ENCODE measurements at places on chromosomes 2 and 18.

DNA sequence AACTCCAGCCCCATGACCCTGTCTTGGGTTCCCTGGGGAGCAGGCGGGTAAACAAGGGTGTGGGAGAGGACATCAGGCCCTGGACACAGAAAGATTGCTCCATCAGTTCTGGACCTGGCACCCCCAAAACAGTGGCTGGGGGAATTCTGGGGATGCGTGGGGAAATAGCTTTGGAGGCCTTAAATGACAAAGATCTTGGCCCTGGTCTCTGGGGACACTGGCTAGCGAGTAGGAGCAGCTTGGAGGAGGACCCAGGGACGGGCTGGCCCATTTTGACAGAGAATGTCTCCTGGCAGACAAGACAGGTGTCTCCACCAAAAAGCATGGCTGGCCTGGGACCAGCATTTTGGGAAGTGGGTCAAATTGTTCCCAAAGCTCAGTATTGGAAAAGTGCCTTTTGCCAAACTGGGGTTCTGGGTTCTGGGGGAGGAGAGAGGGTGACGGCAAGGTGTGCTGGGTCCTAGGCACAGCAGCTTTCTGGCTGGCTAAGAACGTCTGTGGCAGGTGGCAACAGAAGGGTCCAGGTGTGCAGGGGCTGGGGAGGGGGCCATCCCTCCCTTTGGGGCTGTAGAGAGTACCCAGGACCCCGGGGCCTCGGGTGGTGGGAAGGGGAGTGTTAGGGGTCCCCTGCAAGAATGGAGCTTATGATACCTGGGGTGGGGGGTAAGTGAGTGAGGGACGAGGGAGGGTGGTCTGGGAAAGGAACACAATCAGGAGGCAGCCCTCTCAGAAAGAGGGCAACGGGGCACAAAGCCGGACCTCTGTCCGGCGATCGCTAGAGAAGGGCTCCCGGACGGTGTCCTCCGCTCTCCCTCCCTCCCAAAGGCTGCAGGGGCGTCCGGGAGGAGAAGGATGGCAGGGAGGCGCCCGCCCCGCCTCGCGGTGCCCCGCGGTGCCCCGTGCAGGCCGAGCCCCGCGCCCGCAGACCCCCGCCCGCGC lies 556 bp downstream of the CYRIA start:
- no peak for DNase-seq

DNA sequence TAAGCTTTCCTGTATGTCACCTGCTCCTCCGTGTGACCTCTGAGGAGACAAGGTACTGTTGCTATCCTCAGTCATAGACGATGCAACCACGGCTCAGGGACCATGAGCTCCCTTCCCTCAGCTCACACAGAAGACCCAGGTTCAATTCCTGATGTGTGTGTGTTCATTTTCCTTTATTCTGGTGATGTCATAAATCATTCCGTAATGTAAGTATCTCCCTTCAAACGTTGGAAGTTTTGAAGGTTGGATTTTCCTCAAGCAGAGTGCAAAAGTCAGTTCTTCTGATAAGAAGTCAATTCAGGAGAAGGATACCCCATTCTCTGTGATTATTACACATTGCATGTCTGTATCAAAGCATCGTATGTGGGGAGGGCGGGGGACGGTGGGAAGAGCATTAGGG lies 118.9 kb upstream of the FAM136A start:
- no peak for DNase-seq

GRCh38 chr2:180675170-180675569 lies 305.2 kb upstream of the UBE2E3 start:
- no peak for DNase-seq

DNA sequence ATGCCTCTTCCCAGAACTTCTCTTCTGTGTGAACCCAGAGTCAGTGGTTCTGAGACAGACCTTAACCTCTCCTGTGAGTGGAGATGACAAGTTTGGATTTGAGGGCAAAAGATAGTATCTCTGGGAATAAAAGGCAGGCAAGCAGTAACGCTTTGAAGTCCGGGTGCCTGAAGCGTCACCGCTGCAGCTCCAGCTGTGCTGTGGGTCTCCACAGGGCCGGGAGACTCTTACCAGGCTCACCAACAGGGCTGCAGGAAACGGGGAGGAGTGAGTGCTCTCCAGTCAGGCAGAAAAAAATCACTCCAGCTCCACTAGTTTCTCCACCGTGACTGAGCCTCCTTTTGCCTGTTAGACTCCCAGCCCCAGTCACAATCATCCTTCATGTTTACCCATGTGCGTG lies 79.7 kb upstream of the MAP4K4 start:
- no peak for DNase-seq

DNA sequence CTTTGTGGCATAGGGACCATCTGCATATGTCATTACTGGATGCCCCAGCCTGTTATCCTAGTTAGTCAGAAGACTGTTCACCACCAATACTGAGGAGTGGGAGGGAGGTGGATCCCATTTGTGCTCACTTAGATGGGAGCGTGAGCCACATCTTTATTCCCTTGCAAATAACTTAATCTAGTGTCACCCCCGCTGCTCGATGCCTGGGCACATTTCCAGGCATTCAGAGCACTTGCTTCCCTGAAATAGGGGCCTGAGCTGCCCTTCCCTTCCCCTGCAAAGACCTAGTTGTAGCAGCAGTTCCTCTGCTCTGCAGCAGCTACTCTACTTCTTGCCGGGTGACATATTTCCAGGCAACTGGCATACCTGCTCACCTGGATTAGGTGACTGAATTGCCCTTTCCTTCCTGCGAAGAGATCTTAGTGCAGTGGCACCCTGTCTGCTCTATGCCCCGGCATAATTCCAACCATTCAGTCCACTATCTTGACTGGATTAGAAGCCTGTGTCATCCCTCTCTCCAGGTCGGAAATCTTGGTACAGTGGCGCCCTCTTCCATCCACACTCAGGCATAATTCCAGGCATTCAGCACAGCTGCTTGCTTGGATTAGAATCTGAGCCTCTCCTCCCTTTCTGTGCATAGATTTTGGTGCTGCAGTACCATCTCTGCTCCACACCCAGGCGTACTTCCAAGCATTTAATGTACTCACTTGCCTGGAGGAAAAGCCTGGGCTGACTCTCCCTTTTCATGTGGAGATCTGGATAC lies 1389.1 kb upstream of the TMEFF2 start:
- DNase-seq: no peak

- DNase-seq: no peak
Measured at GRCh38 chr18:75066936-75067335, 142.0 kb downstream of the PTGR3 start.

GRCh38 chr2:177667626-177668025 lies 275.1 kb downstream of the AGPS start:
- DNase-seq: no peak

DNA sequence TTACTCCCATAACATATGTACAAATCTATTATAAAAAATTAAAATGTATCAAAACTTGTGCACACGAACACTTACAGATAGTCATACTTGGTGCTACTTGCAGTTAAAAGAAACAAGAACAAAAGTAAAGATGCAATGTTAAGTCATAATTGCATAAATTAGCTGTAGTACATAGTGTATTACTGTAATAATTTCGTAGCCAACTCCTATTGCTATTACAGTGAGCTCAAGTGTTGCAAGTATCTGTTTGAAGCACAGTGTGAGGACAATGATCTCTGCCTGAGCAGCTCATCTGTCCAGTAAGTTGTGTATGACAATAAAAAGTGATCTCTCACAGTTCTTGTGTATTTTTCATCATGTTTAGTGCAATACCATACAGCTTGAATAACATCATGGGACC lies 7.5 kb upstream of the SERPINB13 start:
- no peak for DNase-seq

DNA sequence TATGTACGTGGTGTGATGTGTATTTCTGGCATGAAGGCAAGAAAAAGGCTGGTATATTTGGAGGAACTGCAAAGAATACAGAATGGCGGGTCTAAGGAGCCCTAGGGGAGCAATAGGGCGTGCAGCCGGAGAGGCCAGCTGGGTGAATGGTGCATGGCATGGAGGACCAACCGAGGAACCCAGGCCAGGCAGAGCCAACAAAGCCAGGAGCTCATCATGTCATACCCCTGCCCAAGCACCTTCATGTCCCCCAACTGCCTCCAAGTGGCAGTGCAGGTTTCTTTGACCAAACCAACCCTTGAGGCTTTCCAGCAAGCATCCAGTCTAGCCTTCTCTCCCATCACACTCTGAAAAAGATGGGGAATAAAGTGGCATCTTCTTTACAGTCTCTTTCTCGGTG lies 8.9 kb upstream of the KCNK3 start:
- DNase-seq: no peak

- no peak for DNase-seq
Measured at GRCh38 chr2:55073000-55073983, 23.0 kb upstream of the RTN4 start.

DNA sequence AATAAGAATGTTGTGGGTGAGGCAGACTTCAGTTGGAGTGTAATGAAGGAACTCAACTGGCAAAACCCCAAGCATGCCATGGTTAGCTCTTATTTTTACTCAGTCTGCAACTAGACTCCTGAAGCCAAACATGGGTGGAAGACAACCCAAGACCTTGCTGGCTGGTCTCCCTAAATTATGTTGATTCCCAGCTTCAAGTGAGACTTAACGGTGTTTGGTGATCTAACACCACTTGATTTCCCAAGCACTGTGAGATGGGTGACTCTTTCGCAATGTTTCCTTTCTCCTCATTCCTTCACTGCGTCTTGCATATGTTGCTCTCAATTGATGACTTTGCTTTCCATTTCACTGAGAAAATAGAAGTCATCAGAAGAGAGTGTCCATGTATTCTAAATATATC lies 693.1 kb downstream of the DCC start:
- DNase-seq: no peak

DNA sequence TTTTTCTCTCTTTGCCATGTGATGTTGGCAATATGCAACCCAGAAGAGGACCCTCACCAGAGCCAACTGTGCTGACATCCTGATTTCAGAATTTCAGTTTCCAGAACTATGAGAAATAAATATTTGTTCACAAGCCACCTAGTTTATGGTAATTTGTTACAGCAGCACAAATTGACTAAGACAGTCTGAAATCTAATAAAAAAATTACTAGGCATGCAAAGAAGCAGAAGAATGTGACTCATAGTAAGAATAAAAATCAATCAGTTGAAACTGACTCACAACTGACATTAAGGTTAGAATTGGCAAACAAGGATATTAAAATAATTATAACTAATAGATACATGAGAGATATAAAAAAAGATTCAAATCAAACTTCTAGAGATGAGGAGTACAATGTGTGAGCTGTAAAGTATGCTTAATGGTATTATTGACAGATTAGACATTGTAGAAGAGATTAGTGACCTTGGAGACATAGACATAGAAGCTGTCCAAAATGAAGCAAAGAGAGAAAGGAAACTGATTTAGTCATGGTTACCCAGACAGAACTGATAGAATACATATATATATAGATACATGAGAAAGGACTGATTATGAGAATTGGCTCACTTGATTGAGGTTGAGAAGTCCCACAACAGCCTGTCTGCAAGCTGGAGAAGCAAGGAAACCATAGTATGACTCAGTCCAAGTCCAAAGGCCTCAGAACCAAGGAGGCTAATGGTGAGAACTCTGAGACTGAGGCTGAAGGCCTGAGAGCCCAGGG lies 27.8 kb upstream of the TTC39C start:
- no peak for DNase-seq

DNA sequence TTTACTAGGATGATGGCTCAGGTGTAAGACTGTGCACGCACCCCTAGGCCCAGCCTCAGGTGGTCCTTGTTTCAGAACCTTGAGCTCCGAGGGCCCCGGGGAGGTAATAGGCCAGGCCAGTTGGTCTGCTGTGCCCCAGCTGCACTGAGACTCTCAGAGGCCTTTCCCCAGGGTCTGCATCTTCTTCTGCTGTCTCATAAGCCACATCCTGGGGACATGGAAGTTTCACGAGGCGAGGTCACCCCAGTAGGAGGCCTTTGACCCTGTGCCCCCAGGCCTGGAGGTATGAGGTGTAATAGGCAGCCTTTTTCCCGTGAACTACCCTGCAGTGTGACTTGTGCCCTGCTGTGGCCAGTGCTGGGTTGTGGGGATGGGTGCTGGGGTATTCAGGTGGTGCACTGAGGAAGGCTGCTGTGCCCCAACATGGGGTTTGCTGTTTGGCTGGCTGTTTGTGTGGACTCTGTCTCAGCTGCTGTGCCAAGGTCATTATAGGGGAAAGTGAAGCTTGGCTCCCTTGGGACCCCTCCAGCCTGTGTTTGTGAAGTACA lies 6.9 kb downstream of the OXER1 start:
- DNase-seq: no peak

DNA sequence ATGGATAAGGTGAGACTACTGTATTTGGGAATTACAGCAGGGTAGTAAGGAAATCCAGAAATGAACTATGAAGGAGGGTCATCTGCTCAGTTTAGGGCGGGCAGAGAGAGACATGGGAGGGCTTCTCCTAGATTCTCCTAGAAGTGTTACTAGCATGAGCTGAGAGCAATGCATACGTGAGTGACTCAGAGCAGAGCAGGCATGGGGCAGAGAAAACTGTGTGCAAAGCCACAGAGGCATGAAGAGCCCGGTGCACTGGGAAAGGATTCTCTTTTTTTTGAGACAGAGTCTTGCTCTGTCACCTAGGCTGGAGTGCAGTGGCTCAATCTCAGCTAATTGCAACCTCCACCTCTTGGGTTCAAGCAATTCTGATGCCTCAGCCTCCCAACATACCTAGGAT lies 116.2 kb downstream of the SOCS6 start:
- no peak for DNase-seq

GRCh38 chr2:197179744-197180498 lies 130.7 kb downstream of the ANKRD44 start:
- no peak for DNase-seq

GRCh38 chr18:59705145-59705544 lies 7.9 kb upstream of the CCBE1 start:
- DNase-seq: no peak

DNA sequence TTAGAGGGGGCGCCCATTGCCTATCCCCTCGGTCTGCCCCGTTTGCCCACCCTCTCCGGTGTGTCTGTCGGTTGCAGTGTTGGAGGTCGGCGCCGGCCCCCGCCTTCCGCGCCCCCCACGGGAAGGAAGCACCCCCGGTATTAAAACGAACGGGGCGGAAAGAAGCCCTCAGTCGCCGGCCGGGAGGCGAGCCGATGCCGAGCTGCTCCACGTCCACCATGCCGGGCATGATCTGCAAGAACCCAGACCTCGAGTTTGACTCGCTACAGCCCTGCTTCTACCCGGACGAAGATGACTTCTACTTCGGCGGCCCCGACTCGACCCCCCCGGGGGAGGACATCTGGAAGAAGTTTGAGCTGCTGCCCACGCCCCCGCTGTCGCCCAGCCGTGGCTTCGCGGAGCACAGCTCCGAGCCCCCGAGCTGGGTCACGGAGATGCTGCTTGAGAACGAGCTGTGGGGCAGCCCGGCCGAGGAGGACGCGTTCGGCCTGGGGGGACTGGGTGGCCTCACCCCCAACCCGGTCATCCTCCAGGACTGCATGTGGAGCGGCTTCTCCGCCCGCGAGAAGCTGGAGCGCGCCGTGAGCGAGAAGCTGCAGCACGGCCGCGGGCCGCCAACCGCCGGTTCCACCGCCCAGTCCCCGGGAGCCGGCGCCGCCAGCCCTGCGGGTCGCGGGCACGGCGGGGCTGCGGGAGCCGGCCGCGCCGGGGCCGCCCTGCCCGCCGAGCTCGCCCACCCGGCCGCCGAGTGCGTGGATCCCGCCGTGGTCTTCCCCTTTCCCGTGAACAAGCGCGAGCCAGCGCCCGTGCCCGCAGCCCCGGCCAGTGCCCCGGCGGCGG lies 1.7 kb downstream of the MYCN start:
- DNase-seq: peak; percentile 12

GRCh38 chr2:8551622-8552074 lies 130.2 kb upstream of the ID2 start:
- DNase-seq: no peak

- peak; percentile 38 for DNase-seq
Measured at GRCh38 chr2:219254590-219255201, 978 bp upstream of the TUBA4A start.
